Effector CD4-positive, alpha-beta T cell (primary cell): ENCODE measurements at places on chromosomes 3 and 15.

- DNase-seq, result no peak
Measured at GRCh38 chr3:69458803-69459365, 73.0 kb upstream of the FRMD4B start.

- DNase-seq, result no peak
Measured at GRCh38 chr15:99095626-99096025, 9.3 kb upstream of the SYNM start.

DNA sequence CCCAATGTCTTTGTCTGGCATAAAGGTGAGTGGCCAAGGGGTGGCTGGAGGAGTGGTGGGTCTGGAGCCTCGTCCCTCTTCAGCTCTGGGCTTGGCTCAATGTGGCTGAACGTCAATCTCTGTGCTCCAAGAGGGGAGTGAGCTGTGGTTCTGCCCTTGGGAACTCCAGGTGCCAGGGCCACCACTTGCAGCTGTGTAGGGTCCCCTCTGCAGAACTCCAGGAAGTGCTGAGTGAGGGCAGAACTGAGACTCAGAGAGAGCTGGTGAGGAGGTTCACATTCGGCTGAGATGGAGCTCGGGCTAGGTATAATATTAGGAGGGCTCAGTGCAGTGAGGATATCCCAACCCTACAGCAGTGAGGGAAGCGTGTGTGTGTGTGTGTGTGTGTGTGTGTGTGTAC, 11.6 kb downstream of the DUOX1 start:
- DNase-seq, result no peak

- no peak for DNase-seq
Measured at GRCh38 chr15:37102305-37103162, 2.2 kb upstream of the MEIS2 start.

DNA sequence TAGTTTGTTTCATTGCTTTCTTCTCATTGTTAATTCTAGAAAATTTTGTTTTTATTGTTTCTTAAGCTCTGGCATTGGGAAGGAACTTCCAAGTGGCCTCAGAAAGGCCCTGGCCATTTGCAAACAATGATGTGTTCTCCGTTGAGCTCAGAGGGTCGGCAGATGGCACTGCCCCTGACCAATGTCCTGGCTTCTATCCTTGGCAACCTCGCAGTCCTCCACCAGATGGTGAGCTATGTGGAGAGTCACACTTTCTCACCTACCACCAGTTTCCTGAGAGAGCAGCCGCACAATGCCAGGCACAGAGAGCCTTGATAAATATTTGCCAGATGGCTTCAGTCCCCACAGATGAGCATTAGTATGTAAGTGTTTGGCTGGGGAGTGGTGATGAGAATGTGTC, 343.7 kb downstream of the EPHB1 start:
- DNase-seq, result no peak

- no peak for DNase-seq
Measured at GRCh38 chr3:197023998-197024651, 5.5 kb downstream of the MELTF start.

DNA sequence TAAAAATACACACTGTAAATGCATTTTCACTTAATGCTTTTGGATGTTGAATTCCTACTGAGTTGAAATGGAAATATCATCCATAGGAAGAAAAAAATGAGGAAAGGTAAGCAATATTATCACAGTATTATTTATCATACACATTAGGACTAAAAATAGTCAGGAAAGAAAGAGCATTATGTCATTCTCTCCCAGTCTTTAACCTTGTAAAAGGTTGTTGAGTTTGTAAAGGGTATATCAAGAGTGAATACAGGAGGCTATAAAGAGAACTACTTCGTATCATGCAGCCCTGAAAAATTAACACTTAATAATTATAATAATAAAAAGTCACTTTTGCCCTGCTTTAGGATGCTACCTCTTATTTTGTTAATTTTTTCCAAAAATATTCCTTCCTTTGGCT, 395.8 kb downstream of the FOXP1 start:
- no peak for DNase-seq

DNA sequence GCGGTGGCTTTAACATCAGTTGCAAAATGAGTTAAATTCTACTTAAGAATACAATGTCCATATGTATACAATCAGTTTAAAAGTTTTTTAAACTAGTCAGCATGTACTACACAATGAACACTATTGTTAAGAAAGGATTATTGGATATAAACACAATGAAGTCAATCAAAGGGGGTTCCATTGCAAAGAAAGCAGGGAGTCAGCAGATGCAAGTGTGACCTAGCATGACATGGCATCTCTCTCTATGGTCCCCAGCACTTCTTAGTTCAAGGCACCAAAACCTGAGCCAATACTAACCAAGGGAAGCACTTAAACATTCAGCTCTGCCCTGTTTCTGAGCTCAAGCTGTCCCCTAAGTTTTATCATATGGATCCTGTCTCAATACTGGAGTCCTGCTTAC, 17.0 kb downstream of the KLHL6 start:
- no peak for DNase-seq

GRCh38 chr3:170656284-170656683, 70.4 kb upstream of the SLC7A14 start:
- DNase-seq, result no peak

DNA sequence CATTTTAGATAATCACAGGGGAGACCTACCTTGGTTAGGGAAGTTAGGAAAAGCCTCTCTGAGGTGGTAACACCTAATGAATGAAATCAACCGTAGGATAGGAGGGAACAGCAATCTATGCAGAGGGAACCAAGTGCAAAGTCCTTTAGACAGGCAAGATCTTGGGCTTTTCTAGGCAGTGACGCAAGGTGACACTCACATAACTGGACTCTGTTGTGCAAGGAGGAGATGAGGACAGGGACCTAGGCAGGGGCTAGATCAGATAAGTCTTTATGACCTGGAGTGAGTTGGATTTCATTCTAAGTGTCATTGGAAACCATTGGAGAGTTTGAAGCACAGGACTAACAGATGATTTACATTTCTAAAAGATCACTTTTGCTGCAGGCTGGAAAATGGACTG, 4.6 kb upstream of the LMOD3 start:
- DNase-seq, result no peak

DNA sequence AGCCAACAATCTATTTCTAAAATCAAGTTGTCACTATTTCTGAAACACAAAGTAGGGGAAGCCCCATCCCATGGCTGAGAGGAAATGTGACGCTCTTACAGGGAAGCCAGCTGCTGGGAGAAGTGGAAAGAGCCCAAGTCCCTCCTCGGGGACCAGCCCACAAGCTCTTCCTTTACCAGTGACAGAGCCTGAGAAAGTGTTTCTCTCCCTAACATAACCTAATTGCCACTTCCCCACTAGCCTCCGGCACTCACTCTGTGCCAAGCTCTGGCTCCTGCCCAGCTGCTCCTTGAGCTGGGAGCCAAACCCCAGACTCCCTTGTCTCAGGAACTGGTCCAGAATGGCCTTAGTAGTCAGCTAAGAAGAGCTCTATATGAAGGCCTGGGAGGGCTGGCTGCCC, 42.9 kb downstream of the TNFAIP8L3 start:
- DNase-seq, result no peak

- no peak for DNase-seq
Measured at GRCh38 chr3:155377847-155378246, 84.4 kb upstream of the STRIT1 start.

DNA sequence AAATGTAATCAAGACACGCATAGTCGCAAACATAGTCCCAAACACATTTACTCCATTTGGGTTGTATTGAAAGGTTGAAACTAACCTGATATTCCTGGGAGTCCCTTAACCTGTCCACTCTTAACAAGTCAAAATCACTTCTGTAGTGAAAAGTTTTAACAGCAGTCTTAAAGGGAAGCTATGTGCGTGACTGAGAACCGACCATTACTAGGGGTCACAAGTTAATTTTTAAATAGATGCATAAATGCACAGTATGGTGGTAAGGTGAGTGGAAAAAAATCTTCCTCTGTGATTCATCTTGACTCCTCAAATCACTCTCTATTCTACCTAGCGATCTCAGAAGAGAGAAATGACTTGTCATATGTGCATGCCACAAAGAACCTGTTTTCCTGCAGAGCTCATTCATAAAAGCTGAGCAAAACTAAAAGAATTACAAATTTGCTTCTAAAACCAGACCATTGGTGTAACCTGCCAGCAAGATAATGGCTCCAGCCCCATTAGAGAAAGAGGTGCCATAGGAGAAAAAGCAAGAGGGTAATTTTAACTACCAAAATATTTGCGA, 4.8 kb downstream of the GPR15 start:
- no peak for DNase-seq

- DNase-seq, result no peak
Measured at GRCh38 chr3:7696320-7696719, 805.3 kb upstream of the LMCD1 start.

DNA sequence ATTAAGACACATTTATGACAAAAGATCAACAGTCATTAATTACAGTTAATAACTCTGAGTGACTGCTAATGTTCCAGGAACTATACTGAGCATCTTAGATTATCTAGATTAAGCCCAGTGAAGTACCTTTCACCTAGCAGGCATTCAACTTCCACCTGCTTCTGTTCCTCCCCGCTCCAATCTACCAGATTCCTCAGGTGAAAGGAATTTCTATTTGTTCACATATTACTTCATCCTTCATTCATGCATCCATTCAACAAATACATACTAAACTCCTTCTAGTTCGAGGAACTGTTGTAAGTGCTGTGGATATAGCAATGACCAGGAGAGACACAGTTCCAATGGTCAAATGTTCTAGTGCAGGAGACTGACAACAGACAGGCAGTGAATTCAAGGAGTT, 139.3 kb downstream of the FILIP1L start:
- no peak for DNase-seq

- no peak for DNase-seq
Measured at GRCh38 chr3:13619661-13620230, 70.8 kb downstream of the FBLN2 start.

DNA sequence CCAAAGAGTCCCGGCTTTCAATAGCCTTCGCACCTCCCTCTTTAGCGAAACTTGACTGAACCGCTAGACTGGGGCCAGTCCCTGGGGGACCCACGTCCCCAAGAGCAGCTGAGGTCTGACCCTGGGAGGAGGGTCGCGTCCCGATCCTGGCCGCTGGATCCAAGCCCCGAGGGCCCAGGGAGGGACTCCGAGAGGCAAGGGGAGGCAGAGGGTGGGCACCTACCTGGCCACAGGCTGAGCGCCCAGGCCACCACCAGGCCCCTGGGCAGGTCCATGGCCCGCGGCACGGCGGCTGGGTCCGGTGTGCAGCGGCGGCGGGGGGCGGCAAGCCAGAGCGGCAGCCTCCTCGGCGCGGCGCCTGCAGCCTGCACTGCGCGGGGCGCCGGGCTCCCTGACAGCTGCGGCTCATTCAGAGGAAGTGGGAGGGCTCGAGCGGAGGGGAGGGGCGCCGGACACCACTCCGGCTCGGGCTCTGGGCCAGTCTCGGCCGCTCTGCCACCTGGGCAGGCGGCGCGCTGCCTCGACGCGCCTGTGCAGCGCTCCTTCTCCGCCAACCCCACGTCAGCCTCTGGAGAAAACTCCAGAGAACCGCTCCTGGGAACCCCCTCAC, at the start of gene ITGA11:
Gene ITGA11 (minus strand): TSS at position 372 of the 610 bp plus-strand sequence. CDS start 97 bp downstream, at position 275.
- DNase-seq, result no peak

- no peak for DNase-seq
Measured at GRCh38 chr15:85688711-85689110, 106.0 kb downstream of the KLHL25 start.

GRCh38 chr3:183208260-183208659, 44.8 kb upstream of the B3GNT5 start:
- DNase-seq, result no peak

DNA sequence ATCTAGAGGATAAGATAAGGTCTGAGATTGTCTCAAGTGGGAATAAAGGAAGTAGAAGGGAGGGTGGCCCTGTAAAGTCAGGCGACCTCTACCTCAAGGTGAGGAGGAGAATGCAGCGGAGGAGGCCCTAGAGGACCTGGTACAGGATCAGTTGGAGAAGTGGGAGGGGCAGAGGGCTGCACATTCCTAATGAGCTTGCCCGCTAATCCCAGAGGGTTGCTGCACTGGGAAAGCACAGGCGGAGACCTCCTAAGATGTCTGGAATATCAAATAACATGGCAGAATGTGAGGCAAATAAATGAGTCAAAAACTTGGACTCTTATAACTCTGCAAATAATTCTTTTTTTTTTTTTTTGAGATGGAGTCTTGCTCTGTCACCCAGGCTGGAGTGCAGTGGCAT, 30.2 kb upstream of the VPS8 start:
- no peak for DNase-seq

DNA sequence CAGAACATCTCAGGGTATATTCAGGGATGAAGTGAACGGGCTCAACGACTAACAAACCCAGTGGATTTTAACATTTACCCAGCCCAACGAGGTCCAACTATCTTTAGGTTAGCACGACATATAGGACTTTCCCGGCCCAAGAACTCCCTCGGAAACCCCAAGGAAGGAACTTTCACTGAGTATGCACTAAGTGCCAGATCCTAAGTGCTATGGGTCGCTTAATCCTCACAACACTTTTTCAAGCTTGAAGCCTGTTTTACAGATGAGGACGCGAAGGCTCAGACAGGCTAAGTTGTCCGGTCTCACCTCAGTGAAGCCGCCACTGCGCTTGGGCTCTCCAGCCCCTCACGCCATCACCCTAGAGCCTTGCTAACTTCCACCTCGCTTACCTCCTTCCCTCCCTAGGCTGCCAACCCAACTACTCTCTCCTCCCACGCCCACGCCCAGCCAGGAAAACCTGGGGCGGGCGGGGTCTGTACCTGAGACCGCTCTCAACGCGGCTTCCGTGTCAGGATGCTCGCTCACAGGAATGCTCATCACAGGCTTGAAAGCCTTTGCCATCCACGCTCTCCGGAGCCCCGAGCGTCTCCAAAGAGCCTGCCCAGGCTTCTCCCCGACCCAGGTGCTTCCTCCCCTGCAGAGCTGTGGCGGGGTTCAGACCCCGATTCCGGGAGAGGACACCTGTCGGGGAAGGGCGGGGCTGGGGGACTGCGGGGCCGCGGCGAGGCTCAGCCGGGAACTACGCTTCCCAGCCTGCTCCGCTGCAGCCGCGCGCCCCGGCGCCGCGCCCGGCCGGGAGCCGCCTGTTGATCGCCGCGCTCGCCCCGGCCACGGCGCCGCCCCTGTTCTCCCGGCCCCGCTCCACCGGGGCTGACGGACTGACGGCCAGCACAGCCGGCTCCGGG, at the start of gene TMOD2:
Gene TMOD2 (plus strand): TSS at position 806 of the 905 bp plus-strand sequence. CDS start 14,845 bp downstream, outside the sequence.
- DNase-seq, result peak; percentile 32

DNA sequence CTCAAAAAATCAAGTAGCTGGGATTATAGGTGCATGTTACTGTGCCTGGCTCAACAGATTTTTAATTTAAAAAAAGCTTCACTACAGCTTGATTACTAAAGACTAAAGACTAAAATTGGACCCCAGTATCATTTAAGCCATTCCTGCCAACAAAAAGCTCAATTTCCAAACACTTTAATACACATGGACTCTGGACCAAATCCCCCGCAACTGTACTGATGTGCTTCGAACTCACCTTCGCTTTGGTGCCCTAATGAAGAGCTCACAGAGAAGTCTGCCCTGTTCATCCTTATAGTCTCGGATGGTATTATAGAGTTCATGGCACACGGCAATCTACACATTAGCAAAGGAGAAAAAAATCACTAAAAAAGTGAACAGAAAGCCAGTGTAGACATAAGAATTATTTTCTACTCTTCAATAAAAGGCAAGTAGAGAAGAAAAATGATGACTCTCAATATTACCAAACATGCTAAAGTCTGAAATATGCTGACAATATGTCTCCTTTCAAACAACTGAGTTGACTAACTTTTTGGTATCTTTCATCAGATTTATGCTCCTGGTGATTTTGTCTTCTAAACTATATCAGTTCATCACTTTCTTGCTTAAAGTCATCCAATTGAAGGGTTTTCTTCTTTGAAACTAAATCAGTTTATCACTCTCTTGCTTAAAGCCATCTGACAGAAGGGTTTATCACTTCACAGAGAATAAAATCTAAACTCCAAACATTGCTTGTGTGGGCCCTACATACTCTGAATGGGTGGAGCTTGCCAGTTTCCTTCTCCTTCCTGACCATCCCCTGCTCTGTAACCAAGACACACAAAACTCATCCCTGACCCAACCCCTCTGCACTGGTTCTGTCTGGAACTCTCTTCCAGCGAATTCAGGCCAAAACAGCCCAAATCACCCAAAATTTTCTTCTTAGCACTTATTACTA, 7.2 kb downstream of the PBRM1 start:
- DNase-seq, result no peak
